ENCODE measurements at places on chromosomes 5 and 9. TPM values are rescaled to one million over a fixed set of nuclear protein-coding genes. Genes with fewer than 3 reads are reported as not detected.
A peak's percentile ranks its signal among the peaks of the same experiment; 100 is the strongest.

- no peak for DNase-seq
These were observed 639 bp upstream of the SLC2A8 start for GRCh38 chr9:127396253-127396807.

DNA sequence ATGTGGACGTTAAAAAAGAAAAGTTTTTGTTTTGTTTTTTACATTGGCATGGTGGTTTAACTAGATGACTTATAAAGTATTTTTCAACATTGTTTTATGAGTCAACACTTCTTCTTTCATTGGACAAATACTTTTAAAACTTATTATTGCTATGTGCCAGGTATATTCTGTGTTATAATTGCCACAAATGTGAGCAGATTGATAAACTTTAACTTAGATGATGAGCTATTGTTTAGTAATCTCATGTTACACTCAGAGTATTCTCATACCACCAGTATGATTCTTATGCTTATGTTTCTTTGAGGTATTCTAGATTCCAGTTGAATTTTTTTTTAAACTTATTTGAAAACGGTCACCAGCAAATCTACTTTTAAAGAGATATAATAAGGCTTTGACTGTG, 60.3 kb downstream of the RASA1 start:
- DNase-seq = no peak

- DNase-seq = peak; percentile 88
These were observed 413 bp downstream of the JADE2 start for GRCh38 chr5:134525683-134526482.

DNA sequence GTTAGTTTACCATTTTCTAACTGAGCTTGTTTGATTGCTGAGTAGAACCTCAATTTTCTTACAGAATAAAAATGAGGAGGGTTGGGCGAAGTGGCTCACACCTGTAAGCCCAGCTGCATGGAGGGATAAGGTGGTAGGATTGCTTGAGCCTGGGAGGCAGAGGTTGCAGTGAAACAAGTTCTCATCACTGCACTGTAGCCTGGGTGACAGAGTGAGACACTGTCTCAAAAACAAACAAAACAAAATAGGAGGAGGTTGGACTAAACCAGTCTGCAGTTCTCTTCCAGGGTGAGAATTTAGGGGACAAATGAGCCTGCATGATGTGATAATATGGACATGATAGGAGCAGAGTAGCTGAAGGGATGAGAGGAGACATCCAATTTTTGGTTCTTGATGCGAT, 57.3 kb downstream of the SLC27A6 start:
- DNase-seq = no peak

DNA sequence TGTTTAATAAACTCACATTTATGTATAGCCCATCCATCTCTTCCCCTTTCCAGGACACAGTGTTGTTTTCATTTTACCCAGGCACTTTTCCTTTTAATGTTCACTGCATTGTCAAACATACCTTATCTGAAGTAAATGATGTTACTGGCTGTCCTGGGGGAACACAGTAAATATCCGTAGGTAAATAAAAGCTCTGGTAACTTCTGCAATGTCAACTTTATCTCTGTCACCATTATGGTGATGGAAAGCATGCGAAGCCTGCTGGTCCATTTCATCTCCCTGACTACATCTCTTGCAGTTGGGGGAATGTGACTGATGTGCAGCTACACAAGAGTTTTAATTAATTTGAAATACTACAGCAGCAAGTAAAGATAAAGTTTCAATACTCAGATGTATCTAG, 1162.1 kb upstream of the SEMA6A start:
- DNase-seq = no peak

DNA sequence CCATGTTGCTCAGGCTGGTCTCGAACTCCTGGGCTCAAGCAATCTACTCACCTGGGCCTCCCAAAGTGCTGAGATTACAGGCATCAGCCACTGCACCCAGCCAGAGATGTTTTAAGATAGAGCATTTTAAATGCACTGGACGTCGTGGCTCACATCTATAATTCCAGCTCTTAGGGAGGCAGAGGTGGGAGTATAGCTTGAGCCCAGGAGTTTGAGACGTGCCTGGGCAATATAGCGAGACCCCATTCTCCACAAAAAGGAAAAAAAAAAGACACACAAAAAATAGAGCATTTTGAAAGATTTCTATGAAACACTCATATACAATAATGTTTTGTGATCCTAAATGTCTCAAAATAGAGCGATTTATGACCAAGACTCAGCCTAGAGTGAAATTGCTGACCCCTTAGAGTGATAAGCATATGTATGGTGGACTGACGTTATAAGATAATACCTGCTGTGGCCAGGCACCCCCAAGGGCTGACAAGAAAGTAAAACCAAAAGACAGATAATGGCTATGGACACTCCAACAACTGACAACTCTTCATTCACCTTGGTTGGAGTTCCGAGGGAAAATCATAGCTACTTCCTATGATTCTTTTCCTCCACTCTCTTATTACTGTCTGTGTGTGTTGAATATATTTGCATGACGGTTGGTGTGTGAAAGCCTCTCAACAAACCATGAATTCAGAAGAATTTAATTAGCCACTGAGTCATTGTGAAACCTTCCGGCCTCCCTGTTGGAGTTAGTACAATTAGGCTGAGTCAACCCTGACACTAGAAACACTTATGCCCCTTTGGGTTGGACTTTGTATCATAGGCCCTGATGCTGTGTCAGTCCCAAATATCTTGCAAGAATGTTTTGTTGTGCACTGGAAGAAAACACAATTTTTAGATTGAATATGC, 526.5 kb upstream of the NUDT12 start:
- DNase-seq = no peak

Gene TMC1
- 0.30 TPM for polyA plus RNA-seq

Gene SPATA31C2
- not detected for polyA plus RNA-seq

Measured in right lung (tissue), 10 donors.